Renal cortical epithelial cell (primary cell): ENCODE measurements at places on chromosomes 5 and 9. TPM values are rescaled to one million over a fixed set of nuclear protein-coding genes. Genes with fewer than 3 reads are reported as not detected.

The C7 gene
- not detected in 2 replicates for total RNA-seq

The ERAP2 gene
- 6.4 and 184 TPM in 2 replicates for total RNA-seq

The CYLC2 gene
- not detected in 2 replicates for total RNA-seq

The DDX41 gene
- 74.0 and 141 TPM in 2 replicates for total RNA-seq

The SHISAL2B gene
- 0.20 TPM in 1 of 2 replicates, not detected in the other for total RNA-seq

The PLAA gene
- 54.7 and 60.9 TPM in 2 replicates for total RNA-seq

The ZNF879 gene
- 2.8 and 4.8 TPM in 2 replicates for total RNA-seq

The SLC36A3 gene
- not detected in 2 replicates for total RNA-seq

The ZNF474 gene
- 0.17 and 0.50 TPM in 2 replicates for total RNA-seq

The WWC1 gene
- 173 and 319 TPM in 2 replicates for total RNA-seq

The RBM27 gene
- 27.6 and 38.2 TPM in 2 replicates for total RNA-seq

The NEUROG1 gene
- not detected in 2 replicates for total RNA-seq

The PCDH1 gene
- total RNA-seq: 10.6 and 20.8 TPM in 2 replicates

The RIOK2 gene
- total RNA-seq: 17.9 and 38.7 TPM in 2 replicates

GRCh38 chr9:69172895-69173294 lies 1.2 kb upstream of the TJP2 start:
- DNase-seq: no peak

- DNase-seq: peak; percentile 72
These were observed 617.1 kb downstream of the PRELID2 start for GRCh38 chr5:145218019-145218418.

DNA sequence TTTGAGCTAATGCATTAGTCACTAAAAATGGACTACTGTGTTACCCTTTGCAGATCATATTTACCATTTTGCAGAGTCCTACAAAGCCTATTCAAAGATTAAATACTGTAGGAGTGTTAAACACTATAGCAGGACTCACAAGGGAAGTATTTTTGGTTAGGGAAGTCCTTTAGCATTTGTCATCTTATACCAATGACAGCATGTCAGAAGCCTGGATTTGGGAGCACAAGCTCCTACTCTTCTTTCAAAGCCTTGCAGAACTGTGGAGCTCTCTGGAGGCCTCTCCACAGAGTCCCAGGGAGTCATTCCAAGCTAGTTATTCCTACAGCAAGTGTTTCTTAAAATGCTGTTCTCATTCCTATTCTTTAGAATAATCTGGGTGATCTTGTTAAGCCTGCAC lies 288.8 kb downstream of the PIK3R1 start:
- DNase-seq: no peak

DNA sequence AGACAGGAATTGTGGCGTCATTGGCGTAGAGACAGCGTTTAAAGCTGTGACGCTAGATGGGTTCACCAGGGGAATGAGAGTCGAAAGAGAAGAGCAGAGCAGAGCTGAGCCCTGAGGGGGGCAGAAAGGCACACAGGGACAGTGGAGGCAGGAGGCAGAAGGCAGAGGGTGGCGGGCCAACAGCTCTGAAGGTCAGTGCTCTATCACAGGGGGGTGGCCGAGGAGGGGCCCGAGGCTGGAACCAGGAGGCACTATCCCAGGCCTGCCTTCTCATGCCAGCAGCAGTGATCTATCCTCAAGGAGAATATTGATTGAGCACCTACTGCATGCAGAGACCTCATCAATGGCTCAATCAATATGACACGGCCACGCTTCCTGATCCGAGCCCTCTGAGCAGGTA lies 132.4 kb downstream of the KCNIP1 start:
- no peak for DNase-seq

DNA sequence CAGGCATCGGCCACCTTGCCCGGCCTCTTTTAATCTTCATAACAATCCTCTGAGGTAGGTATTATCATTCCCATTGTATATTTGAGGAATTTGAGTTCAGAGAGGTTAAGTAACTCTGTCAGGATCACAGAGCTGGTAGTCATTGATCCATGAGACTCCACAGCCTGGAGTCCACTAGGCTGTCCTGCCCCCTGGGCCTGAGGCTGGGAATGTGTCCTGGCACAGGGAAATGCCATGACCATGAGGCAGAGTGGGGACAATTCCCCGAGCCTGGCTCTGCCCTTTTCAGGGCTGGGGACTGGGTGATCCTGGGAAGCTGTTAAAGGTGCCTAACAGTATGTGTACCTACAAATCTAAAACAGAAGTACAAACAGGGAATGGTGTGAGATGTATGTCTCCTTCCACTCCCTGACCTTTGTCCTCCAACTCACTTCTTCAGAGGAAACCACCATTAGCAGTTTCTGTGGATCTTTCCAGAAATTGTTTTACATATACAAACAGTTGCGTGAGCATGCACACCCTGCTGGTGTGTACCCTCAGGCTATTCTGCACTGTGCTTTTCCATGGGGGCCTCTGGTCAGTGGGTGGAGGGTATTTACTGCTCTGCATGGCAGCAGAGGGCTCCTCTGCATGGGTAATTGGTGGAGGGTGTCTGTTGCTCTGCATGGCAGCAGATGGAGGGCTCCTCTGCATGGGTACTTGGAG lies 53.8 kb downstream of the NDST1 start:
- no peak for DNase-seq

DNA sequence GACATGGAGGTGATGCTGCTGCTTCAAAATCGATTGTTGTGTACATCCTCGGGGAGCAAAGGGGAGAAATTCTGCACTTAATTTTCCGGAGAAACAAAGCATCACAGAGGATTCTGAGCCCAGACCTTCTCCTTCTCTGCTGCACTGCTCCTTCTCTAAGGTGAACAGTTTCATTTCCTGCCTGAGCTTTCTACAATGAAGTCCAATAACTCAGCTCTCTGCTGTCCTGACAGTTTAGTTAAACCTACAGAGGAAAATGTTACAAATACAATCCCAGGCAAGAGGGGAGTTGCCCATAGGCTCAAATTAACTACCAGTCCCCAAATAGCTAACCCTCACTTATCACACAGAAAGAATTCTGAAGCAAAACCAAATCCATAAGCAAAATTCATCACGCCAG lies 206.3 kb downstream of the EFNA5 start:
- no peak for DNase-seq

- DNase-seq: no peak
These were observed 167.7 kb downstream of the GRIA1 start for GRCh38 chr5:153658149-153658548.

DNA sequence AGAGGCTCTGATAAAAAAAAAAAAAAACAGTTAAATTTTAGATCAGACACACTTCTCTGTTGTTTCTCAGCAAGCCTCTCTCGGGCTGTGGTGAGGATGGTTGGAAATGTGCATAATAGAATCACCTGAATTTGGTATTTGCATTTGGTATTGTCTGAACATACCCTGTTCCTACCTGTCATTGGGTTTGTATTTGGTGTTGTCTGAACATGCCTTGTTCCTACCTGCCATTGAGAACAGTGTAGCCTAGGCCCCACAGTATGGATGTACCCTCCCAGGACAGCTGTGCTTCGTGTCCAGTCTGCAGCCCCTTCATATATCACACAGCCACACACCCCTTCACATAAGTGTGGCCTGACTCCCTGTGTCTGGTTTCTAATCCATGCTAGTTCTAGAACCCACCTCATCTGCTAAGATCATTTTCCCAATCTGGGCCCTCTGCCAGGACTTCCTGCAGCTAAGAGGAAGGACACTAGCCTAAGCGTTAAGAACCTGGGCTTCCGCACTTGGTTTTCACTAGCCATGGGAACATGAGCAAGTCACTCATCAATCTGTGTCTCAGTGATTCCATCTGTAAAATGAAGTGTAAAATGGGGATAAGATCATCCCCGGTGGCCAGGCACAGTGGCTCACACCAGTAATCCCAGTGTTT lies 49.2 kb downstream of the ITGA2 start:
- DNase-seq: no peak

DNA sequence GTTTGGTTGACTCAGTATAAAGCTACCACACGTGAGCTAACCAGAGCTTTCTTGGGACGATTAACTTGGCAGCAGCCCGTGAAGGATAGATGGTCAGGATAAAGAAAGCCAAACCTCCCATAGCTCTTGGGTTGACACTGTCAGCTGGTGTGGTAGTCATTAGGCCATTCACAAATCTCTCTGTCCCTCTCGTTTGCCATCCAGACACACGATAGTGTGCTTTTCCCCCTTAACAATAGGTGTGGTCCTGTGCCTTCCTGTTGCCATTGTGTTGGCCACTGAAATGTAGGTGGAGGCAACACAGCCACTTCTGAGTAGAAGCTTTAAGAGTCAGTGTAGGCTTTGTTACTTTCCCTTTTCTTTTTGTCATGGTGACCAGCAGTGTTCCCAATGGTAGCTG lies 11.7 kb downstream of the OR13J1 start:
- no peak for DNase-seq

DNA sequence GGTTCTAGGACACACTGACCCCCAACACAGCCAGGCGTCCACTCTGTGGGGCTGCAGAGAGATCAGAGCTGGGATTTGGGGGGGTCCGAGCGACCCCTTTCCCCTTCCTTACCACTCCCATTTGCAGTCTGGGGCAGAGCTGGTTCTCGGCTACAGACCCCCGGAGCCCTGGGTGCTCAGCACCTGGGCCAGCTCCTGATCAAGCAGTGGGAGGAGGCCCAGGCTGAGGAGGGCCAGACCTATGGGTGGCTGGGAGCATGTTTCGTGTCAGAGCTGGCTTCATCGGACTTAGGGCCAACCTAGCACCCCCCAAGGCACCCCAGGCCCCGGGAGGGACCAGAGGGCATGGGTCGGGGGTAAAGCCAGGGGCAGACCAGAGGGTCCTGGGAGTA lies 7.6 kb downstream of the GRIN1 start:
- DNase-seq: no peak

- no peak for DNase-seq
These were observed 59.4 kb upstream of the C5orf46 start for GRCh38 chr5:147965715-147966114.

DNA sequence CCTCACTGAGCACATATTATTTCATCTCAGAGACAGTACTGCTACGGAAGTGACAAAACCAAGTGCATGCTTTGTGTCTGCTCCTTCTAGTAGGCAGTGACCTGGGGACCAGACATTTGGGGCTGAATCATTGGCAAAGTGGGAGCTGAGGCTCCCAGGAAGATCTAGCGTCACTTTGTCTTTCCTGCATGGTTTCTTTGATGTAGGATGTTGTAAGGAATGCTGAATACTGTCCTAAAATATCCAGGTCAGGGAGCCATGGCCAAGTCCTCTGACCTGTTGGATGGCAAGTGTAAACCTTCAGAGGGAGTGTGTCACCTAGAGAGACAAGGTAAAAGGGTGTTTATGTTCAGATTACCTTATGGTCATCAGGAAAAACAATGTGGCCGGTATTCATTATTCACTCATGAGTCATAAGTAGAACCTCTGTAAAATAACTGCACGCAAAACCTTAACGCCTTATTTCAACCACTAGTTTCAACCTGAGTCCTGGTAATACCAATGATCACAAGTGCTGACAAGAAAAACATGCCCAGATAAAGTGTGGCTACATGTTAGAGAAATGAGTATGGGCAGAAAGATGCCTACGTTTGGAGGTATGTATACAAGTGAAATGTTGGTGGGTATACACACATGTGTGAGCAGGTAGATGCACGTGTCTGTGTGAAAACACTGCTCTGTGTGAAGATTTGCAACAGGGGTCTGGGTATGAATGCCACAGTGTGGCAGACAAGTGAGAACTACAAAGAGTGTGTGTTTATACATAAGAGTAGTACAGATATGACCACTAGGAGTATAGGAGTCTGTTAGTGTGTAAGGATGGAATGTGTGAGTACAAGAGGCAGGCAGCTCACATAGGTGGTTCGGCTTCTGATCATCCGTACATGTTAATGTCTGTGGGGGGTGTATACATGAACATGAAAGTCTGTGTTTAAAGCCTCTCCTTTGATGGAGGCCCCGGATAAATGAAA lies 263.9 kb downstream of the SPOCK1 start:
- DNase-seq: peak; percentile 87

GRCh38 chr5:180605554-180606214 lies 14.4 kb upstream of the SCGB3A1 start:
- peak; percentile 47 for DNase-seq

DNA sequence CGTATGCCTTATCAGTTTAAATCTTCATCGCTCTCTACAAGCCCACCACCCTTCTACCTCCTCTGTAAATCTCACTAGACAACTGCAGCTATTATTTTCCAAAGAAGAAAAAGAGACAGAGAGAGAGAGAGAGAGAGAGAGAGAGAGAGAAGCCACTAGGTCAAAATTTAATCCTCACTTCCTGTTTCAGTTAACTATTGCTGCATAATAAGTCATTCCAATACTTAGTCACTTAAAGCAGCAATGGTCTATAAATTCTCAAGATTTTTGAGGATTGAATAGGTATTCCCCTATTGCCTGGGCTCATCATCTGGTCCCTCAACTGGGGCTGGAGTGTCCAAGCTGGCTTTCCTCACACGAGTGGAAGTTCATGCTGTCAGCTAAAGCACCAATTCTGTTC lies 68.8 kb downstream of the ITGA1 start:
- DNase-seq: peak; percentile 86

GRCh38 chr5:42467981-42468524 lies 44.8 kb downstream of the GHR start:
- DNase-seq: no peak

GRCh38 chr5:139575751-139576150 lies 14.6 kb downstream of the UBE2D2 start:
- DNase-seq: no peak

DNA sequence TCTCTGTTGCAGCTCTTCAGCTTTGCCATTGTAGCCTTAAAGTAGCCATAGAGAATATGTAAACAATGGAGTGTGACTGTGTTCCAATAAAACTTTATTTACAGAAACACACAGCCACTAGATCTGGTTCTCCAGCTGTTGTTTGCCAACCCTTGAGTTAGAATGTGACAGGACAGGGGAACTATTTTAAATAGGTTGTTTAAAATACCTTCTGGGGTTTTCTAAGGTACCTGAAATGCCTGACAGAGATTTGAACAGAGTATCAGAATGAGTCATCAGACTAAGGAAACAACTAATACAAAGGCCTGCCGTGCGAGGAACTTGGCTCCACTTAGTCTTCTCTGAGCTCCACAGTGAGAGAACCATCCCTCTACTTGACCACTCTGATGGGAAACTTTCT lies 85.4 kb downstream of the HSD17B4 start:
- DNase-seq: peak; percentile 71

DNA sequence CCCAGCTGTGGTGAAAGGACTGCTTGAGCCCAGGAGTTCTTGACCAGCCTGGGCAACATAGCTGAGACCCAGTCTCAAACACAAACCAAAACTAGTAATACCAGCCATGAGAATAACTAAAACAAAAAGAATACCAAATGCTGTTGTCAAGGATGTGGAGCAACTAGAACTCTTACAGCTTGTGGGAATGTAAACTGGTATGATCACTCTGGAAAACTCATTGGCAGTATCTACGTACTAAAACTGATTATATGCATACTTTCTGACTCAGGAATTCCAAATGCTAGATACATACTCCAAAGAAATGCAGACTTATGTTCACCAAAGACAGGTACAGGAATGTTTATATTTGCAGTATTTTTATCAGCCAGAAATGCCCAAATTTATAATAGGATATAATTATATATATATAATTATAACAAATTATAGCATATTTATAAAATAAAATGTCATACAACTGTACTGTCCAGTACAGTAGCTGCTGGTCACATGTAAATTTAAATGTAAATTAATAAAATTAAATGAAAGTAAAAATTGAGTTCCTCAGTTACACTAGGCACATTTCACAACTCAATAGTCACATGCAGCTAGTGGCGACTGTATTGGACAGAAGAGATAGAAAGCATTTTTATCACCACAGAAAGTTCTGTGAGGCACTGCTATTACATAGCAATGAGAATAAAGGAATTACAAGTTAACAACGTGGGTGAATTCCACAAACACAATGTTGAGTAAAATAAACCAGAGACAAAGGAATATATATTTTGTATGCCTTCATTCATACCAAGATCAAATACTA lies 118.5 kb downstream of the GNAQ start:
- peak; percentile 25 for DNase-seq

GRCh38 chr5:6652025-6652424 lies 18.8 kb downstream of the SRD5A1 start:
- no peak for DNase-seq

GRCh38 chr5:39208471-39208870 lies 10.9 kb downstream of the FYB1 start:
- no peak for DNase-seq
